Uterine smooth muscle cell (primary cell): ENCODE measurements at places on chromosomes 2 and 18. TPM values are rescaled to one million over a fixed set of nuclear protein-coding genes. Genes with fewer than 3 reads are reported as not detected.

The TMEM17 gene
- 1.6 and 2.0 TPM in 2 replicates for total RNA-seq

The DSG1 gene
- total RNA-seq = not detected in 2 replicates

The ZNF385B gene
- total RNA-seq = not detected in 2 replicates

The CYRIA gene
- 8.7 and 18.1 TPM in 2 replicates for total RNA-seq

The TWIST2 gene
- total RNA-seq = 86.7 and 102 TPM in 2 replicates

The TIGD1 gene
- 2.6 and 3.0 TPM in 2 replicates for total RNA-seq

The EML6 gene
- total RNA-seq = 0.62 and 1.1 TPM in 2 replicates

The C1QL2 gene
- not detected in 2 replicates for total RNA-seq

The ELMOD3 gene
- 14.4 and 20.6 TPM in 2 replicates for total RNA-seq

The CRYGD gene
- total RNA-seq = not detected in 2 replicates

The GRHL1 gene
- under 0.01 and 0.37 TPM in 2 replicates for total RNA-seq

The PLB1 gene
- 1.9 and 3.1 TPM in 2 replicates for total RNA-seq

The CAPN14 gene
- total RNA-seq = 0.11 and 0.12 TPM in 2 replicates

The CHRND gene
- total RNA-seq = not detected in 2 replicates

The MOCOS gene
- 2.2 and 5.6 TPM in 2 replicates for total RNA-seq

The RAPH1 gene
- total RNA-seq = 15.5 and 23.2 TPM in 2 replicates

The HOXD12 gene
- 0.33 and 0.37 TPM in 2 replicates for total RNA-seq

The KCNK3 gene
- 0.44 TPM in 1 of 2 replicates, not detected in the other for total RNA-seq

The TEKT4 gene
- not detected in 2 replicates for total RNA-seq

The GRB14 gene
- 0.89 and 1.00 TPM in 2 replicates for total RNA-seq

The SDC1 gene
- 99.2 and 117 TPM in 2 replicates for total RNA-seq

The NAT8 gene
- not detected in 2 replicates for total RNA-seq

The IL1B gene
- 0.77 and 1.7 TPM in 2 replicates for total RNA-seq

The KLHL29 gene
- total RNA-seq = 3.8 and 5.5 TPM in 2 replicates

The CYP27A1 gene
- 12.7 and 25.1 TPM in 2 replicates for total RNA-seq

The DCDC2C gene
- 0.37 TPM in 1 of 2 replicates, not detected in the other for total RNA-seq

The MYO5B gene
- under 0.01 and 0.11 TPM in 2 replicates for total RNA-seq

The FHOD3 gene
- 16.3 and 19.7 TPM in 2 replicates for total RNA-seq

The RAB31 gene
- 50.5 and 71.5 TPM in 2 replicates for total RNA-seq

The FLACC1 gene
- total RNA-seq = 1.4 and 2.0 TPM in 2 replicates

The MC5R gene
- not detected in 2 replicates for total RNA-seq

The PTH2R gene
- total RNA-seq = 0.25 TPM in 1 of 2 replicates, not detected in the other

The IHH gene
- total RNA-seq = 0.11 TPM in 1 of 2 replicates, not detected in the other

The UGT1A4 gene
- not detected in 2 replicates for total RNA-seq

The TUBB8B gene
- not detected in 2 replicates for total RNA-seq

The CBLN2 gene
- total RNA-seq = 0.11 TPM in 1 of 2 replicates, not detected in the other
